NCI-H2227 treated with DMSO at 0.1 percent for 48 hours (cell line): ENCODE measurements at places on chromosomes 2 and 18.
A peak's percentile ranks its signal among the peaks of the same experiment; 100 is the strongest.

DNA sequence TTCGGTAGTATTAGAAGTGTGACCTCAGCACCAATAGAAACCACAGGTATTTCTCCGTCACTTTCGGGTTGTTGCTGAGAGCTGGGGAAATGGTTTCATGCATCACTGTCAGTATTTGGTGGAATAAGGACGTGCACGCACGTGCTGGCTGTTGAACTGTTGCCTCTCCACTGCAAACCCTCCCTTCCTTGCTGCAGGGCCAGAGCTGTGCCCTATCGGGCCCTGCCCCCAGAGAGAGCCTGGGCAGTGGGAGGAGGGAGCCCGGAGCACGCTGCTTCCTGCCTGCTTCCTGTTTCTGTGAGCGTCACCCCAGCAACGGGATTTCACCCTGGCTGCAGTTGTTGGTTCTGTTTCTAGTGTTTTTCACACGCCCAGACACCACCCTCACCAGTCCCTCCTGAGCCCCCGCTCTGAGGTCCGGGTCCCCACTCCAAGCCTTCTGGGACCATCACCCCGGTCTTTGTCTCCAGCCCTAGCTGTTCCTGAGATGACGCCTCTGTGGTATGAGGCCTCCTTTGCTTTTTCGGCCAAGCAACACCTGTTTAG is 47.4 kb downstream of the LRRFIP1 start:
- peak; percentile 27 for DNase-seq

GRCh38 chr2:203347375-203347774 is 19.2 kb downstream of the ABI2 start:
- DNase-seq: no peak

GRCh38 chr2:85247610-85248009 is 80.2 kb downstream of the TGOLN2 start:
- no peak for DNase-seq

DNA sequence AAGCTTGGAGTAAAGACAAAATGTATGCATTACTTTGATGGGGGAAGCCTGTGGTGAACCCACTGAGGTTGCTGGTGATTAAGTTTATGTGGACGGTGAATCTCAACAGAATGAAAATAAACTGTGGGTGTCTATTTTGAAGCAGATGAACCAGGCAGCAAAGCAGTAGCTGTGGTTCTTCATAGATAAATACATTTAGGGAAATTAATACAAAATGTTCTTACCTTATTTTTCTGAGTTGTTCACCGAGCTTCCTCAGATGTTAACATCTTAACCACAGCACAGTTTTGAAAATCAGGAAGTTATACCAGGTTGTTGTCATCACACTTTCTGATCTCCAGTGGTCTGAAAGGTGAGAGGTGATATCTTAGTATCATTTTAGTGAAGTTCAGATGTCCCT is 53.9 kb downstream of the NCK2 start:
- DNase-seq: no peak

- DNase-seq: no peak
Measured at GRCh38 chr2:208819190-208819589, 412.6 kb downstream of the PTH2R start.

DNA sequence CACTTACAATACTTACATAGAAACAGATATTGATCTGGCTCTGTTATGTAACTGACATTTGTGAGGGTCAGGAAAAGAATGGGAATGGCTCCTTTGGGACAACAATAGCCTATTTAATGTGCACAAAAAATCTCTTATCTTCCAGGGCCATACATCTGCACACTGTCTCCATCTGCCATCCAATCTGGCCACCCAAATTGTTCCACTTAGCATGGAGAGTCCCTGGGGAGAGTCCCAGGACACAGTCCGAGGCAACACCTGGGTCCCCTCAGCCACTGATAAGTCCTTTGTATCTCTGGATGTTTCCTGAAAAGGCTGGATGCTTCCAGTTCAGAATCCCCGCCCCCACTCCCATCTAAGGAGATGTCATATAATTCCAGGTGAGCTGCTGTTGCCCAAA is 274.2 kb upstream of the NCKAP5 start:
- no peak for DNase-seq

- peak; percentile 34 for DNase-seq
Measured at GRCh38 chr2:175111200-175111657, 56.8 kb downstream of the ATF2 start.

GRCh38 chr18:74115046-74115445 is 32.6 kb downstream of the FBXO15 start:
- DNase-seq: no peak

GRCh38 chr2:127048969-127049897 is 57.7 kb downstream of the BIN1 start:
- no peak for DNase-seq

- DNase-seq: no peak
Measured at GRCh38 chr2:36770542-36771287, 74.2 kb downstream of the VIT start.

GRCh38 chr2:44715671-44716081 is 225.8 kb upstream of the SIX3 start:
- DNase-seq: peak; percentile 16

- no peak for DNase-seq
Measured at GRCh38 chr18:45850021-45850420, 24.5 kb downstream of the SIGLEC15 start.

DNA sequence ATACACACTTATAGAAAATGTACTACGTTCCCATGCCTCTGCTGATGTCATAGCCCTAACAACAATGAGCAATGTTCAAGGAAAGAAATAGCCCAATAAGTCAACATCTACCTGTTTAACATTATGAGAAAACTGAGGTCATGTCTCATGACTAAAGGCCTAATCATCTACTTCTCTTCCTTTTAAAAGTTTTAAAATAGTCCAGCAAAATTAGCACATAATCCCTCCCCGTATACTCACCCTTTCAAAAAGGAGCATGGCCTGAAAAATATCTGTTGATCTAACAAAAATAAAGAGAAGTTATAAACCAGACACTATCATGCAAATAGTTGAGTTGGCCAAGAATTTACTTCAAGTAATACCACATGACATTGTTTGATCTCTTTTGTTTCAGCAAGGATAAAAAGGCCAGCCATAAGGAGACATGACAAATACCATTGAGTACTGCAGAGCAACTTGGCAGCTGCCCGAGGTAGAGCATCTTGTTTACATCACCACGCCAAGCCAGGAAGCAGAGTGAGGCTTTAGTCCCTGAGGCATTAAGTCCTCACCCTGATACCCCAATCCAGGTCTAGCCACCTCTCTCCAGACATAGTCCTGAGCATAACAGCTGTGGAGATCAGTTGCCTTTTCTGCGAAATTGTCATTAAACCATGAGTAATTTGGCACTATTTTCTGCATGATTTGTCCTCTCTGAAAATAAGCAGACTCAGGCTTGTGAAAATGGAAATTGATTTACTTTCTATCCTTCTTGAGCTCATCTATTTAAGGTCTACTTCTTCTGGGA is 137.4 kb upstream of the ETAA1 start:
- no peak for DNase-seq

DNA sequence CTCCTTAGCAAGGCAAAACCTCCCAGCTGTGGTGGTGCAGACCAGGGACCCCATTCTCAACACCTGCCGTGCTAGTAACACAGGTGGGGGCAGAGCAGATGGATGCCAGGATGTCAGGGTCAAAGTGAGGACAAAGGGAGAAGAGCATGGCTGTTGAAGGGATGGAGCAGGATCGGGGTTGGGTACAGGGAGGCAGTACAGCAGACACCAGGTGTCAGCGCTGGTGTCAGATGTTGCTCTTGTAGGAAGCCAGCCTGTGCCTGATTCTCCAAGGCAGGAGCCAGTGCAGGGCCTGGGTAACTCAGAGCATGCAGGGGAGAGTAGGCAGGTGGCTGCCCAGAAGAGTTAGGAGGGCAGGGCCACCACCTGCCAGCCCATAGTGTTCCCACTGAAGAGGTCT is 222.1 kb upstream of the SPRED2 start:
- DNase-seq: no peak

DNA sequence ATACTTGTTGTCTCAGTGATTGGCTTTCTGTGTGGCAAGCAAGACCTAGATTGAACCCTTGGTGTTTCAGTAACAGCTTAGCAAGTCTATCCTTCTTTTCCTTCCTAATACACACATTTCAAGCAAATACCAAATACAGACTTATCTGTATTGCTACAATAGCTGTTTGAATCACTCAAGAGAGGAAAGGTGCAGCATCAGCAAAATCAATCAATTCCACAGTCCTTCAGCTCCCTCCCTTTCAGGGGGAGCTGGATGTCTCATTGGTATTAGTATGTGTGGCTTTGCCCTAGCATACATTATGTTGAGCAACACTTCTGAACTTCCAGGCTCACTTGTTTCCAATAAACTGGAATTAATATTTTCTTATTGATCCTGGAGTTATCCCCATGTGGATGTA is 323.1 kb downstream of the TMX3 start:
- DNase-seq: no peak

GRCh38 chr2:170361090-170361936 is 183.4 kb downstream of the MYO3B start:
- DNase-seq: peak; percentile 77

GRCh38 chr2:188443207-188443606 is 151.5 kb downstream of the GULP1 start:
- no peak for DNase-seq

- DNase-seq: no peak
Measured at GRCh38 chr2:148523315-148523714, 121.2 kb upstream of the EPC2 start.

DNA sequence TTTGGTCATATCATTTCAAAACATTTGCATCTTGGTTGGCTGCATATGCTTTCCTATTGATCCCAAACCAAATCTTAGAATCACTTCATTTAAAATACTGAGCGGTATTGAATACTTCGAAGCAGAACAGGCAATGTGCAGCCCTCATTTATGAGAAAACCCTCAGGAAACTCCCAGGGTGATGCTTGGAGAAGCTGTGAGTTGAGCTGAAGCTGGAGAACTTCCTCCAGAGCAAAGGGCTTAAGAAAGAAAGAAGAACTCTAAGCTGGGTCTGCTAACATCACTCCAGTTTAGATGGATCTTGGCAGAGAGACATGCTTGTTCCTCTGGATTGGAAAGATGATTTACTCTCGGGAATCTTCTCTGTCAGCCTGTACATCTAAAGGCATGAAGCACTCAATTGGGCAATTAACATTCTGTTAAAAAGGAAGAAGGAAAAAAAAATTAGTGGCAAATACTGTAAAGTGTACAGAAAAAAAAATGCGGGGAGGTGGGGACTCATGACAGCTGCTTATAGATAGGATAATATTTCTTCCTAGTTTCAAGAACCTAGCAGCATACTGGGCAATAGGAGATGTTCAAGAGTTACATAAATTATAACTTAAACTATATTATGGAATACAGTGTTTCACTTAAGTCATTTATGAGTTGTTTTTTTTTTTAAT is 49.5 kb downstream of the ATIC start:
- no peak for DNase-seq

DNA sequence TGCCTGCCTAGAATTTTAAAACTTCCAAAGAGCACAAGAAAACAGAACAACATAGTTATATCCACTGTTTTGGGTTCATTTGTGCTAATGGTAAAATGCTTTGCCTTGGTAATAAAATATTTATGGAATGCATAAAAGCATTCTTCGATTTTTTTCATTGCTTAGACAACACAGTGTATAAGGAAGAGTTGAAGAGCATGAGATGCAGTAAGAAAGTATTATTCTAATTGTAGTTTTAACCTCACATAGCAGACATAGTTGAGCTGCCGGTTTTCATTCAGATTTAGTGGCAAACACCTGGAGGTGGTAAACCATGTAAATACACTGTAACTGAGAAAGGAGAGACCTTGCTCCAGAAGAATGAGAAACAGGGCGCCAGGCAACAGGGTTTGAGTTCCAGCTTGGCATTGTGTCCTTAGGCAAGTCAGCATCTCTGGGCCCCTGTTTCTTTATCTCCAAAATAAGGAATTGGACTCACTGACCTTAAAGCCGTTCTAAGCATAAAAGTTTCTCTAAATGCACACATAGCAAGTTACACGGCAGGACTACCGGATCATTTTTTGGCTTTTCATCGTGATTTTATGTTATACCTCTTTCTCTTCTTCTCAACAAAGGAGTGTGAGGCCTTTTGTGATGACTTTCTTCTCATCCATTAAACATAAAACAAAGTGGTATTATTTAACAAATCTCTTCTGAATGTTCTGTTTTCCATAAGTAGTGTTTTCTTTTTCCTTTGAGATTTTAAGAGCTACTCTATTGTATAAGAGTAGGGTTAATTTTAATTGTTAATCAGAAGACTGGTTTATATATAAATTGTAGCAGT is 7.9 kb downstream of the UGP2 start:
- DNase-seq: no peak

GRCh38 chr2:189424961-189425360 is 16.3 kb upstream of the WDR75 start:
- DNase-seq: no peak

GRCh38 chr2:71484354-71484753 is 31.0 kb downstream of the DYSF start:
- no peak for DNase-seq

DNA sequence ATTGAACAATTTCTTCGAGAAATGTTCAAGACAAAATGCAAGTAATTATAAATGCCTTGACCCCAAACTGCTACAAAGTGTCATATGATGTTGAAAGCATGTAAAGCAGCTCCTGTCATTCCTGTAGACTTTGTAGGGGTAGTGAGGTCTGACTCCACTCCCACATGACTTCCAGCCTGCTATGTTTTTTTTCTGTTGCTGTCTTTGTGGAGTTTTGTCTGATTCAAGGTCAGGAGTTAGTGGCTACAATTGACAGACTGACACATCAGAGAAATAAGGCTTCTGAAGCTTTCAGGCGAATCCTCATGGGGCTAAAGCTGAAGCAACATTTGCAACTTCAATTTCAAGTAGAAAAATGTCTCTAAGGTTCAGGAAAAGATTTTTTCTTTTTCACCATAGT is 63.9 kb upstream of the CCDC195 start:
- no peak for DNase-seq

GRCh38 chr2:152532241-152532640 is 185.0 kb downstream of the PRPF40A start:
- no peak for DNase-seq

DNA sequence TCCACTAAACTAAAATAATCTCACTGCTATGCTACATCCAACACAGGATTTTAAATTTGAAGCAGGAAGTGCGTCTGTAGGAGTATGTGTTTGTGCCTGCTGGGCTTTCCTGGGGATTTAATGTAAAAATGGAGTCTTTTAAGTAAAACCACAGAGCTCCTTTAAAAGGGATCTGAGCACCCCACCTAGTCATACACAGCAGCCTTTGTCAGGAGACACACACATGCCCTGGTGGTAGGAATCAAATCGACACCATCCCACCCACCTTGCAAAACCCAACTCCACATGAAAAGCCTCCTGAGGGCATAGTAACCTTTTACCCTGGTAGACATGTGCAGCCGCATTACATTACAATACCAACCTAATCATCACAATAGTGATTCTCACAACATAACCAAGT is 29.1 kb downstream of the UXS1 start:
- DNase-seq: no peak

GRCh38 chr2:223562078-223562477 is 40.1 kb downstream of the SCG2 start:
- DNase-seq: no peak
